Aorta (tissue), 5 donors: ENCODE measurements at places on chromosomes 6 and 20.

DNA sequence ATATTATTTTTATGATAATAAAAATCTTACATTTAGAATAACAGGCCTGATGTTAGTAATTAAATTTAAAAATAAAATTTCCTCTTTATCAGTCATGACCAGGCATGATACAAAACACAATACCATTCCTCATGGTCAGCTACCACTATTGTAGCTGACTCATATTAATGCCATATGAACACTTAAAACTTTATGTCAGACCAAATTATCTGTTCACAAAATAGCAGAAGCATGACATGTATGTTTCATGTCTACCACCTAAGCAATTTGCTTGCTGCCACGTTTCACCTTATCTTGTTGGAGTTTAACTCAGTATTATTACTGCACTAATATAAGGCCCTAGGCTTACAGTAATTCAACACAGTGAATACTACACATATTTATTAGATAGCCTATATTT lies 65.7 kb downstream of the HTR1B start:
- H3K4me1 ChIP-seq, result no peaks in the 10 kb centered on the region
- H3K27me3 ChIP-seq, result no peaks in the 10 kb centered on the region
- DNase-seq, result no peak
- no peak overlapping the region for H3K27ac ChIP-seq

GRCh38 chr6:124530926-124531325 lies 431.3 kb upstream of the RNF217 start:
- H3K27me3 ChIP-seq, result no peaks in the 10 kb centered on the region
- H3K4me1 ChIP-seq, result no peaks in the 10 kb centered on the region
- DNase-seq, result no peak
- no peaks in the 10 kb centered on the region for H3K36me3 ChIP-seq

DNA sequence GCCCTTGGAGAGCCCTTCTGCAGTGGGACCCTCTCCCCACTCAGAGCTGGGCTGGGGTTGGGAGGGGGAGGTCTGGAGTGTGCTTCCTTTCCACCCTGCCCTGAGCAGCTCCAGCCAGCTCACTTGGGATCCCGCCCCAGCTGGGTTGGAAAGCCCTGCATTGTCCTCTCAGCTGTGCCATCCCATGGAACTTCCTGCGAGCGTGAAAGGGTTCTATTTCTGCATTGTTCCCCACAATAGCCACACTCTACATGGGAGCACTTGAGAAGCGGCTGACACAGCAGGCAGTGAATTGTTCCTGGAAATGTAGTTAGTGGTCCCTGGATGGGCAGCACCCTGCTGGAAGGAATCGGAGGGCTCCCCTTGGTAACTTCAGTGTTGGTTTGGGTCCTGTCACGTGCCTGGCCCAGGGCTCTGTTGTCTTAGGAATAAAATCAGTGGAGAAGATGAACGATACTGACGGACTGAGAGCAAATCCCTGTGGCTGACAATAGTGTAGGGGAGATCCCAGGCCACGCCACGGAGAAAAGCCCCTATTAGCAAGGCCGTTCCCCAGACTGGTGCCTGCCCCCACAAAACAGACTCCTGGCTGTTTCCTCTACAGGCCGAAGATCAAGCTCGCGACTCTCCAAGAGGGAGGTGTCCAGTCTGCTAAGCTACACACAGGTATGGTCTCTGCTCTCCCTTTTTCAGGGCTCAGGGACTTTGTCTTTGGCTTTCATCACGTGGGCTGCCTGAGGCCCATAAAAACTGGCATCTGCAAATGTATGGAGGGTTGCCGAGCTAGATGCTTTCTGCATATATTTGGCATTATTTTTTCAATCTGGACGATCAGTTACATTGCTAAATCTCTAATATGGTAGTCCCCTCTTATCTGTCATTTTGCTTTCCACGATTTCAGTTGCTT lies 18.8 kb downstream of the DNMT3B start:
- DNase-seq, result no peak
- no peak overlapping the region for H3K27ac ChIP-seq
- H3K4me3 ChIP-seq, result no peak overlapping the region
- H3K36me3 ChIP-seq, result no peaks in the 10 kb centered on the region
- H3K4me1 ChIP-seq, result no peaks in the 10 kb centered on the region

DNA sequence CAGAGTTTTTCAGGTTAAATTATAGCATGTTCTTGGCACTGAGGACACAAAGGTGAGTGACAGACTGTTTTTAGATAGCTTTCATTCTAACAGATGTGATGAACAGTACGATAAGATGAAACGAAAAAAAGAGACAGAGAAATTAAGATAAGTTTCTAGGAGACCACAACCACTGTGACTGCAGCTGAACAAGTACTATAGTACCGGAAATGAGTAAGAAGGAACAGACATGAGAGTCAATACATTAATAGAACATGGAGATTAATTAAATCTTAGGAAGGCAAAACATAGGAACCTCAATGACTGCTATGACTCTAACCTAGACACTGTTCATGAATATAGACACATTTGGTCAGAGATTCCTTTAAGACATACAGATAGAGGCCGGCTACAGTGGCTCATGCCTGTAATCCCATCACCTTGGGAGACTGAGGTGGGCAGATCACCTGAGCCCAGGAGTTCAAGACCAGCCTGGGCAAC lies 40.2 kb downstream of the HBS1L start:
- DNase-seq, result no peak
- no peaks in the 10 kb centered on the region for H3K36me3 ChIP-seq
- no peak overlapping the region for H3K27ac ChIP-seq
- H3K4me1 ChIP-seq, result no peaks in the 10 kb centered on the region

DNA sequence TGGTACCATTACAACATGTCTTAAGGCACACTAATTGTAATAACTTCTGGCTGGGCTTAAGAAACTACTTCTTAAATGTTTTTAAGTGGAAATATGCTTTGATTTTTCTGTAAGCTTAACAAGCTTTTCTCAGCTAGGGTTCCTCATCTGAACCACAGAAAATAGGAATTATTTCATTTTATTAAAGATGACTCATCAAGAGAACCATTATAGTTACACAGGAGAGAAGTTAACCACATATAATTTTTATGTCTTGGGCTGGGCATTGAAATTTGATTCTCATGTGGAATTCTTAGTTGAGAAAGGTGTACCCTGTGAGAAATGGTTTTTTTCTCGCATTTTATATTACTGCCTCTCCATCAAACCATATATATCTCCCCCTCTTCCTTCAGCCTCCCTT lies 75.1 kb downstream of the QKI start:
- H3K36me3 ChIP-seq, result no peaks in the 10 kb centered on the region
- H3K27me3 ChIP-seq, result no peaks in the 10 kb centered on the region
- no peak overlapping the region for H3K27ac ChIP-seq
- DNase-seq, result no peak

DNA sequence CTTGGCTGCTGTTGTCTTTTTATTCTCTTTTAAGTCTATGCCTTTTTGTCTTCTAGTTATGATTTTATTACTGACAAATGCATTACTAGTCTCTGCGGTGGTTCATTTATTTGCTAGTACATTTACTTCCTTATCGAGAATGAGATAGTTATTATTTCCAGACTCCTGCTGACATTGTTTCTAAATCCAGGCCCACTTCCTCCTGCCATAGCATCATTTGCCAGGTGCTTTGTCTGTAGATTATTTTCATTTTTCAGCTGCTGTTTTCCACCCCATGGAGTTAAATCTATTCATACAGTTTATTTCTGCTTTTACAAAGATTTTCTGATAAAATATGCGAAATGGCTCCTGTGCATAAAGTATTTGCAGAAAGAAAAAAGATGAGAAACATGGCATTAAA lies 459.7 kb downstream of the MMUT start:
- no peak overlapping the region for H3K27ac ChIP-seq
- DNase-seq, result no peak
- no peaks in the 10 kb centered on the region for H3K4me1 ChIP-seq
- H3K36me3 ChIP-seq, result no peaks in the 10 kb centered on the region
- no peak overlapping the region for H3K4me3 ChIP-seq
